ENCODE measurements at places on chromosomes 13 and 19. TPM values are rescaled to one million over a fixed set of nuclear protein-coding genes. Genes with fewer than 3 reads are reported as not detected.

DNA sequence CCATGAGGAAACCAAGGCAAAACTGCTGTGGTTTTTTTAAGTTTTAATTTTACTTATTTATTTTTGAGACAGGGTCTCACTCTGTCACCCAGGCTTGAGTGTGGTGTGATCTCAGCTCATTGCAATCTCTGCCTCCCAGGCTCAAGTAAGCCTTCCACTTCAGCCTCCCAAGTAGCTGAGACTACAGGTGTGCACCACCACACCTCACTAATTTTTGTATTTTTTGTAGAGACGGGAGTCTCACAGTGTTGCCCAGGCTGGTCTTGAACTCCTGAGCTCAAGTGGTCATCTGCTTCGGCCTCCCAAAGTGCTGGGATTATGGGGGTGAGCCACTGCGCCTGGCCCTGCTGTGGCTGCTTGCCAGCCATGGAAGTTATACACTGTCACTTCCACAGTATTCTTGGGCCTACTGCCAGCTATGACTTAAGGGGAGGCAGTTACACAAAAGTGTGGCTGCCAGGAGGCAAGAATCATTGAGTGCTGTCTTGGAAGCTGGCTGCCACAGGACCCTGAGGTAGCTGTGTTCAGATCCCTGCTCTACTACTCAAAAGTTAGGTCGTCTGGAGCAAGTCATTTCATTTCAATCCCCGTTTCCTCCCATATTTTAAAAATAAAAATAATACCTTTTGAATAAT is 12.7 kb downstream of the FARP1 start:
- no peaks in the 10 kb centered on the region for H3K36me3 ChIP-seq
- no peak overlapping the region for H3K4me3 ChIP-seq
- no peaks in the 10 kb centered on the region for H3K27me3 ChIP-seq
- DNase-seq = peak; percentile 32

DNA sequence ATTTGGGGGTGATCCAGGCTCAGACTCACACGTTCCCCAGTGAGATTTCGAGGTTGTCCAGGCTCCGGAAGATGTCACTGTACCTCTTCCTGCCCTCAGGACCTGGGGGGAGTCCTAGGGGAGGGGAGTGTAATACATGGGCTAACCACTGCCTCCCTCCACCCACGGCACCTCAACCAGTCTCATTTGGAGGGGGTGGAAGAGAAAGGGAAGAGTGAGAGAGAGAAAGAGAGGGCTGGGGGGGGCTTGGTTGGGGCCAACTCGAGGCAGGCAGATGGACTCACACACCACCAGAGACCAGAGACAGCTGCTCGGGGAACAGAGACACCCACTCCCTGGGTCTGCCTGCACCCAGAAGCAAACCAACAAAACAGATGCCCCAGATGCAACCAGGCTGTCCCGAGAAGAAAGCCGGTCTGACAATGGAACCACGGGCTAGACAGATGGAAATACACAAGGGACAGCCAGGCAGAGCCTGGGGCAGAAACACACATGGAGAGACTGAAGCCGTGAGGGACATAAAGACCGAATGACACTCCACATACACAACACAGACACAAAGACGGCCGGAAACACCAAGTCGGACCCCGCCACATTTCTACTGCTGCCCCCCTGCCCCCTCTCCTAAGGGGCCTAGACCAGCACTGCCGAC is 825 bp downstream of the GMIP start:
- no peak overlapping the region for H3K27ac ChIP-seq
- no peaks in the 10 kb centered on the region for H3K36me3 ChIP-seq
- H3K4me3 ChIP-seq = peak overlapping the region; percentile 58
- peaks cover 4% of the 10 kb centered on the region for H3K4me1 ChIP-seq
- DNase-seq = no peak

DNA sequence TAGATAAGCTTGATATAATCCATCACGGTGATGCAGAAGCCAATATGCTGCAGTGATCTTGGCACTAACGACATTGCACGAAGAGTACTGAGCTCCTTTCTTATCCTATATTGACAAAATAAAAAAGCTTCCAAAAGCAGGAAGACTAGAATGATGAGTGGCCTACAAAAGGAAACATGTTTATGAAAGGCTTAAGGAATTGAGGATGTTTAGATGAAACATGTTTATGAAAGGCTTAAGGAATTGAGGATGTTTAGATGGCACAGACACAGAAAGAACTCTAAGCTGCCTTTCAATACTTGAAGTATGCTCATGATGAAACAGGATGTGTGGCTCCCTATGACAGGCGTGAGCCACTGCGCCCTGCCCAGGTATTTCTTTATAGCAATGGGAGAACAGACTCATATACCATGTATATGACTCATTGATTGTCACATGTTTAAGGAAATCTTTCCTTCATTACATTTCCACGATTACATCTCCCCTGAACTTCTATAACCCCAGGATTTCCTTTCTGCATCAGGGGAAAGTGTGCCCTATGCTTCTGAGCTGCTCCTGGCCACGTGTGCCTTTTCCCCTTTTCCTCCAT is 690.8 kb upstream of the ARGLU1 start:
- no peaks in the 10 kb centered on the region for H3K27me3 ChIP-seq
- no peak overlapping the region for H3K4me3 ChIP-seq
- DNase-seq = no peak

DNA sequence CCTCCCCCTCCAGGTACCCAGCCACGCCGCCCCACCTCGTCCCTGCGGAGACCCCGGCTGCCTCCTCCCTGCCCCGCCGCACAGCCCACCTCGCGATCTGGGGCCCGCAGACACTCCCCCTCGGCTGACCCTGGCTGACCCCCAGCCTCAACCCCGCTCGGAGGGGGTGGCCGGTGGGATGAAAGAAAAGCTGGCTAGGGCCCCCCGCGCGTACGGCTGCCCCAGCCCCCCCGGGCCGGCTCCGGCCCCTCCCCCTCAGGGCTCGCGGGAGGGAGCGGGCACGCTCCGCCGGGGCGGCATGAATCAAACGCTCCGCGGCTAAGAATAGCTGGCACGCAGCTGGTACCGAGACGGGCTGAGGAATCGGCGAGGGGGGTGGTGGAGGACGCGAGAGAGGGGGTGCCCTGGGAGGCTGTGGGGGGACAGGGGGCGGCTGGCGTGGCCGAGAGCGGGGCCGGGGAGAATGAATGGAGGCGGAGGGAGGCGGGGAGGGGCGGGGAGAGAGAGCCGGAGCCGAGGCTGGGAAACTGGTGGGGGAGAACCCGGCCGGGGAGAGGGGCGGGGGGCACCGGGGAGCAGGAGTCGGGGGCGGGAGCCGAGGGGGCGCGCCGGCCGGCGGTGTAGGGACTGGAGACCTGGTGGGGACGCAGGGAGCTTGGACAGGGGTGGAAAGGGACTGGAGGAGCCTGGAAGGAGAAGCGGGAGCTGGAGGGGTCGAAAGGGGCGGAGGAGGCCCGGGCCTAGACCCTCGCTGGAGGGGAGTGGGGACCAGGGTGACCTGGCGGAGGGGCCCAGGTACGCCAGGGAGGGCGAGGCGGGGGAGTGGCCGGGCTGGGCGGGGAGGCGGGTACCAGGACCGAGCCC is 1.1 kb downstream of the SHANK1 start:
- H3K4me1 ChIP-seq = peaks cover 11% of the 10 kb centered on the region
- H3K27ac ChIP-seq = no peak overlapping the region

GRCh38 chr13:46063292-46063691 is 10.7 kb upstream of the ZC3H13 start:
- H3K27ac ChIP-seq = no peak overlapping the region
- no peaks in the 10 kb centered on the region for H3K27me3 ChIP-seq
- no peak overlapping the region for H3K4me3 ChIP-seq
- no peaks in the 10 kb centered on the region for H3K4me1 ChIP-seq
- DNase-seq = no peak
- no peaks in the 10 kb centered on the region for H3K36me3 ChIP-seq

GRCh38 chr13:42485272-42485671 is 88.7 kb upstream of the TNFSF11 start:
- no peak overlapping the region for H3K4me3 ChIP-seq
- no peak overlapping the region for H3K27ac ChIP-seq
- DNase-seq = no peak
- no peaks in the 10 kb centered on the region for H3K27me3 ChIP-seq
- no peaks in the 10 kb centered on the region for H3K36me3 ChIP-seq

- no peaks in the 10 kb centered on the region for H3K4me1 ChIP-seq
- no peak overlapping the region for H3K4me3 ChIP-seq
- H3K27ac ChIP-seq = no peak overlapping the region
- no peaks in the 10 kb centered on the region for H3K27me3 ChIP-seq
Observed at GRCh38 chr13:91510058-91510457, 111.6 kb downstream of the GPC5 start.

- no peak overlapping the region for H3K4me3 ChIP-seq
- H3K27me3 ChIP-seq = no peaks in the 10 kb centered on the region
- no peaks in the 10 kb centered on the region for H3K36me3 ChIP-seq
- H3K27ac ChIP-seq = no peak overlapping the region
Observed at GRCh38 chr13:77522444-77522843, 13.1 kb upstream of the SCEL start.

DNA sequence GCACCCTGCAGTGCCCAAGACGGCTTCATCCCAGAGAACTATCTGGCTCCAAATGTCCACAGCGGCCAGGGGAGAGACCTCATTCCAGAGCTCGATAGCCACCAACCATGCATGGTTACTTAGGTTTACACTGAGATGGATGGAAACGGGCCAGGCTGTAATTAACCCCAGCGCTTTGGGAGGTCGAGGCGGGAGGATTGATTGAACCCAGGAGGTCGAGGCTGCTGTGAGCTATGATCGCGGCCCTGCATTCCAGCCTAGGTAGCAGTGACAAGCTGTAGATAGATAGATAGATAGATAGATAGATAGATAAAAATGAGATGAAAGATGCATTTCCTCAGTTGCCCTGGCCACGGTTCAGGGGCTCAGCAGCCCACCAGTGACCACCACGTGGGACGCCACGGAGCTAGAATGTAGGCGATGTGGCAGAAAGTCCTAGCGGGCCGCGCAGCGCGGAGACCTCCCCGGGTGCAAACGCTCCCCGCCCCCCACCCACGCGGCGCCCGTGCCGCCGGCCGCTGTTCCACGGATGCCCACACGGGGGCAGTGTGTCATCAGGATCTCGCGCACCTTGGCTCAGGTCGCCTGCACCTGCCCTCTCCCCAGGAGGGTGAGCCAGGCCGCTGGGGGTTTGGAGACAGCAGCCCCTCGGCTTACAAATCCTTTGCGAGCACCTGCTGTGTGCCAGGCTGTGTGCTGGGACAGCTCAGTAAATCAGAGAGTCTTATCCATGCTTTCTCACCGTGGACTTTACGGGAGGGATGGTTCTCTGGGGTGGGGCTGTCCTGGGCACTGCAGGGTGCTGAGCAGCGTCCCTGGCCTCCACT is 13.5 kb upstream of the TLE5 start:
- peak; percentile 72 for DNase-seq
- H3K27me3 ChIP-seq = no peaks in the 10 kb centered on the region
- no peak overlapping the region for H3K4me3 ChIP-seq
- no peak overlapping the region for H3K27ac ChIP-seq
- peaks cover 8% of the 10 kb centered on the region for H3K4me1 ChIP-seq

GRCh38 chr19:3404324-3405260 is 38.2 kb downstream of the NFIC start:
- peak overlapping the region; percentile 60 for H3K4me3 ChIP-seq
- H3K4me1 ChIP-seq = peaks cover 47% of the 10 kb centered on the region
- no peaks in the 10 kb centered on the region for H3K27me3 ChIP-seq

- no peaks in the 10 kb centered on the region for H3K36me3 ChIP-seq
- no peak overlapping the region for H3K4me3 ChIP-seq
- no peak for DNase-seq
- H3K4me1 ChIP-seq = no peaks in the 10 kb centered on the region
Observed at GRCh38 chr13:95367309-95367843, 66.1 kb upstream of the ABCC4 start.

Gene CGB2
- 2.5 TPM for polyA plus RNA-seq

Gene FOXA3
- polyA plus RNA-seq = 1.7 TPM

Gene GNG7
- 16.9 TPM for polyA plus RNA-seq

Gene CASP14
- 0.21 TPM for polyA plus RNA-seq

Gene GRIN3B
- polyA plus RNA-seq = 1.1 TPM
